Stimulated activated CD4-positive, alpha-beta T cell treated with anti-CD3 and anti-CD28 coated beads, Interleukin-12 subunit alpha, Interleukin-12 subunit beta, amount 100 ng/mL, for 48 hours (primary cell): ENCODE measurements at places on chromosomes 2 and 18.

DNA sequence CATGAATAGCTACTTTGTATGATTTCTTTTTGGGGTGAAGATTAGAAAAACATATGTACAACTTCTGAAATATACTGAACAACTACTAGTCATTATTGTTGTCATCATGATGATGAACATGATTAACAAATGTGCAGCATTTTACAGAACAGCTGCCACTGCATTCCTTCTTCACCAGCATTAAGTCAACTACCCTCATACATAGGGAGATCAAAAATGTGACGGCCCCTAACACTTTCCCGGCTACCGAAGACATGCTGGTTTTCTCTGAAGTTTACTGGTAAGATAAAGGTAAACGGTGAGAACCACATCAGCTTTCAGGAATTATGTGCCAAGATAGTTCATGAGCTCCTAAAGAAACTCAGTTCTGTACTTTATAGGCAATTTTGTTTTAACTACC, 121.0 kb upstream of the LRATD1 start:
- no peak for DNase-seq

DNA sequence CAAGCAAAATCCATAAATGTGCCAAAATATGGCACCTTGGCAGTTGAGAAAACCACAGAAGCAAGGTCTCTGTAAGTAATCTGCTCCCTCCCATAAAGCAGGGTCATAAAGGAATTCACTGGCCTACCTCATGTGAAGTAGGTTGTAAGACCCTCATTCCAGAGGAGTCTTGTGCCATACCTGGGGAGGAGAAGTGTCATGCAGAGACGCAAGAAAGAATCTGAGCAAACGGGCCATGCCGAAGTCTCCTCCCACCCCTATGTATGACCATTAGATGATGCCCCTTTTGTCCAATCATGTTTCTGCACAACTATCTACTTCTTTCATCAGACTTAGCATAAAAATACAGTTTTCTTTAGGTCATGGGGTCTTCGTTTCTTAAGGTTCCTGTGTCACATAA, 14.6 kb downstream of the NMUR1 start:
- no peak for DNase-seq

- no peak for DNase-seq
Observed at GRCh38 chr2:180075870-180076269, 68.8 kb upstream of the CWC22 start.

DNA sequence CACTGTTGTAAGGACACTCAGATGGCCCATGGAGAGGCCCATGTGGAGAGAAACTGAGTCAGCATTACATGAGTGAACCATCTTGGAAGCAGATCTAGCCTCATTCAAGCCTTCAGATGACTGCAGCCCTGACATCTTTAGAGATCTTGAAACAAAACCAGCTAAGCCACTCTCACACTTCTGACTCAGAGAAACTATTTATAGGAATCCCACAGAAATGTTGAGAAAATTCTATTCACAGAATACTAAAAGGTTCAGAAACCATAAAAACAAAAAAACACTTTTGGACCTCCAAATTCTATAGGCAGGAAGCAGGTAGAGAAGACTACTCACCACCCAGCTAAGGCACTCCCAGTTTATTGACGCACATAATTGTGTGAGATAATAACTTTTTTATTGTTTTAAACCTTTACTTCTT, 8.7 kb downstream of the TMEM169 start:
- DNase-seq = no peak

DNA sequence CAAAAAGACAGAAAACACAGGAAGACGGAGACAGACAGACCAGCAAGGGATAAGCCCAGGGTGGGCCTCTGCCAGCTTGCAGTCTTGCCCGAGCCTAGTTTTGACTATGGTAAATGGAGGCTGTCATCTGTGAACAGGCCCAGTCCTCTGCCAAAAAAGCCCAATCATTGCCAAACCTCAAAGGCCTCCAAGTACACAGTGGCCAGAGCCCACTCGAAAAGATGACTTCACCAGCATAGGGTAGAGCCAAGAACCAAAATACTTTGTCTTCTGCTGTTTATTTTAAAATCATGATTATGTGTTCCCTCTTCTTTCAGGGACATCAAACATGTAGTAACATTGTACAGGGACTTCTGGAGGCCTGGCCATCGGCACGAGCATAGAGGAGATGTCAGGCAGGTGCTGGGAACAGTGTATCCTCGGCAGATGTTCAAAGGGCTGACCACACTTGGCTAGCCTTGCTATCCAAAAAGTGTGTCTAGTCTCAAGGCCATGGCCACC, 66.0 kb downstream of the TTC32 start:
- no peak for DNase-seq

- no peak for DNase-seq
Observed at GRCh38 chr2:202019689-202020450, 13.8 kb upstream of the FZD7 start.

- no peak for DNase-seq
Observed at GRCh38 chr2:159617100-159617499, 752 bp upstream of the BAZ2B start.

DNA sequence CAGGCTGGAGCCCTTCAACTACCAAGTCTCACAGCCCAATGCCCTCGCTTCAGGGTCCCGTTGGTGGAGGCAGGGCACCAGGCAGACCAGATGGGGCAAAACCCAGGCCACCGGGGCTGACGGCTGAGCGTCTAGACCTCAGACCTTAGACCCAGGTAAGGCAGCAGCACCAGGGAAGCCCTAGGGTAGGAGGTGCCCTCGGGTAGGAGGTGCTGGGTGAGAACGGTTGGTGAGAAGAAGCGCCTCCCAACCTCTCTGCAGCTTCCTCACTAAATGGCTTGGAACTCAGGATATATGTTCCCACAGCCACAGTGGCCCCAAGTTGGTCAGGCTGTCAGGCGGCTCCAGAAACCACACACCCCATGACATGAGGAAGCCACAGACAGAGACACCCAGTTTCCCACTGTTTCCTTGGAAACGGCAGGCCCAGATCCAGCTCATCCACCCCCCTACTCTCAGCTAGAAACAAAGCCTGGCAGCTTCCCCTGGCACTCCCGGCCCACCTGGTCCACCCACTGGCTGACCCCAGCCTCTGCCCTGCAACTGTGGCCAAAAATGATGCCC, 13.1 kb upstream of the MLPH start:
- no peak for DNase-seq

DNA sequence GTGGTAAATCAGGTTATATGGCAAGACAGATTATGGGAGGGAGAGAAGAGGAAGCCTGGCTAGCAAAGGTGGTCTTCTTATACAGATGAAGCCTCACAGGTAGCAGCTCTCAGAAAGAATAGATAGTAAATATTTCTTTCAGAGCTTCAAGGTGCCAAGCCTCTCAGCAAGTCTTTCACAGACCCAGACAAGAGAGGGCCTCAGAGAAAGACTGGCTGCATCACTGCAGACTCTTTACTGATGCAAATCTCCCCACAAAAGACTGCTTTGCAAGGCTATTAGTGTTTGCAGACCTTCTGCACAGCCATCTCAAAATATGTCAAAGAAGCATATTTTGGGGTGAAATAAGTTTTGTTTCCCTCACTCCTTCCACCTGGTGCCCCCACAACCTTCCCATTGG, 372.4 kb upstream of the RND3 start:
- no peak for DNase-seq

- no peak for DNase-seq
Observed at GRCh38 chr2:205011031-205011430, 465.8 kb downstream of the PARD3B start.

- DNase-seq = no peak
Observed at GRCh38 chr2:29703336-29703735, 218.1 kb downstream of the ALK start.

DNA sequence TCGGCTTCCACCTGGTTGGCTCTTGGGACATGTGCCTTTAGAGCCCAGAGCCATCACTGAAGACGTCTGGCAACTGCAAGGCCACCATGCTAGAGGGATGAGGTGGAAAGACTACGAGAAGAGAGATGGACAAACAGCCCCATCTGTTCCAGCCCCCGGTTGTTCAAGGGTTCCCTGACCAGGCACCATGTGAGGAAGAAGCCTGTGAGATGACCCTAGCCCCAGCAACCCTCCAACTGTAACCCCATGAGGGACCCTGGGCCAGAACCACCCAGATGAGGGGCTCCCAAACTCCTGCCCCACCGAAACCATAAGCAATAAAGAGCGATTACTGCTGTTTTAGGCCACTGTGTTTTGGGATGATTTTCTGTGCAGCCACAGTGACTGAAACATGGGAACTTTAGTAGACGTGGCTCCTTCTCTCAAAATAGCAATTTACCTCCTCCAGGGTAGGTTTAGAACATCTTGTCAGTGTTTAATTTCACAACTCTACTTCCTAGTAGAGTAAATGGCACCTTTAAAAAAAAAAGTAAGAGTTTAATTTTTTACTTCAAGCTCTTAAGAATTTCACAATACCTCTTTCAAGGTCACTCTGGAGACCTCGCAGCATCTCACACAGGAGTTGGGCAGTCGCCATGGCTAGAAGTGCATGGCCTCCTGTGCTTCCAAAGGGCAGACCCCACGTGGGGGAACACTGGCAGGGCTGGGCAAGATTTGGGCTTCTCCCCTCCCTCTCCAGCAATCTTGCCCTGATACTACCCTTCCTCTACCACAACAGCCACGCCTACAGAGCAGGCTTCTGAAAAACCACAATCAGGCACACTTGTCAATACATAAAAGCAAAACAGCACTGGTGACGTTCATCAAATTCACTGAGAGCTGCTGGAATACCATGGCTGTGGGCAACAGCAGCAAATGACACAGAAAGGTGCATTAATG, 48.8 kb downstream of the TMEM163 start:
- DNase-seq = no peak

DNA sequence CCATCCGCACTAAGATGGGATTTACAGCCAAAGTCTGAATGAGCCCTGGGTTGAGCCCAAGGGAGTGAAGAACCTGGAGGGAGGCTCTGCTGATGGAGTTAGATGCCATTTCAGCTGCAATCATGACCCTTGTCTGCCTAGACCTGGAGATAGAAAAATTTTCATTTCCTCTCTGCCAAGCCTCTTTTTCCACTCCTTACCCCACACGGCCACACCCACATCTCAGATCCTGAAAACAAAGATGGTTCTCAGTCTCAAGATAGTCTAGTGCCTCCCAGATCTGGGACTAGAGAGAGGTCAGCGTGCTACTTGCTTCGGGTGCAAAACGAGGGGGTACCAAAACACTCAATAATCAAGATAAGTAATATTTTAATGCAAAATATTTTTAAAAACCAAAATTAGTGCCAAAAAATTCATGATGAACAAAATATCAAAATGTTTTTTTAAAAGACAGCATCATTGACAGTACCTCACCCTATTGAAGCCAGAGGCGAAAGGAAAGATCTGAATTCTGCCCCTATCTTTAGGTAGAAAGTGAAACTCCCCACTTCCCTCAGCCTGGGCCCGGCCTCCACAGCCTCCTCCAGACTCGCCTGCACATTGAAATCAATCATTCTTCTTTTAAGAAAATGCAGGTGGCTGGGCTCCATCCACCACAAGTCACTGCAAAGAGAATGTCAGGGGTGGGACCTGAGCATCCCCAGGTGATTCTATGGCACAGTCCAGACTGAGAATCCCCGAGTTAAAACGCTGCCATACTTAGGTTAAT, 57.8 kb upstream of the GPR45 start:
- DNase-seq = no peak

GRCh38 chr2:64804651-64805050, 150.9 kb upstream of the SERTAD2 start:
- no peak for DNase-seq

DNA sequence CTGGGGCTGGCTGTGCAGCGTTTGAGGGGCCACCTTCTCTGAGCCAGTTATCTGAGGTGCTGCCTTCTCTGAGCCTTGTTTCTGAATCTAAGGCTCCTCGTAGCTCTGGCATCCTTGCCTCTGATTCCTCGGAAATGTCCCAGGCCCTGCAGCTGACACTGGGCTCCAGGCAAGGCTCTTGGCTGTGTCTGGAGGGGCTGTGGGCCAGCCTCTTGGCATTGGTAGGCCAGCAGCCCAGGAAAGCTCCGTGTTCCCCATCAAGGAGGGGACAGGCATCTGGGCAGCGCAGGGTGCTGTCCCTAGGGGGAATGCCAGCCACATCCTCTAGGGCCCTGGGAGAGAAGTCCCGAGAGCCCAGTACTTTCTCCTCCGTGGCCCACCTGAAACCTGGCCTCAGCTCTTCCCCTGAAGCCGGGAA, 40.7 kb upstream of the TAF1B start:
- DNase-seq = no peak

DNA sequence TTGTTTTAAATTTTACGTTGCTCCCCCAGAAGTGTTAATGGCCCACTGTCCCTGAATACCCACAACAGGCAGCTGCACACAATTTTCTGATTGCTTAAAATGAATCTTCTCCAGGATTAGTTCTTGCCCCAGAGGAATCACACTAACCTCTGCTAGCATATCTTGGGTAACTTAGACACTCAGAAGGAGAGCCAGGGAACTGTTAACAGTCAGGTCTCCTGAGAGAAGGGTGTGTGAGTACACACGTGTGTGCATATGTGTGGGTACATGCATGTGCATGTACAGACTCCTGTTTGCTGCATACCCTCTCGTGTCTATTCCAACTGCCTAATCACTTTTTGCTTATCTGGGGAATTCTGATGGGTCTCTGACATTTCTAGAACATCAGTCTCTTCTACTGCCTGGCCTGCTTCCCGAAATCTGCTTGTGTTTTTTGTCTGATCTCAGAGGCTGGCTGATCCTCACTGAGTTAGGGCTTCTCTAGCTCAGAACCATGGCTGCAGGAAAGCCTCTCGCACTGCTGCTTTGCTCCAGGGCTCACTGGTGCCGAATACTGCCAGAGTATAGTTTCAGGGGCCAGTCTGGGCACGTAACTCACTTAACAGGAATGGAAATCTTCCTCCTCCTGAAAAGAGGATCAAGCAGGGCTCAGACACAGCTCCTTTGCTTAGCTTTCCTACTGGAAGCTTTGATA, 62.8 kb downstream of the PRELID3A start:
- no peak for DNase-seq
